ENCODE measurements at places on chromosomes 7 and 10. TPM values are rescaled to one million over a fixed set of nuclear protein-coding genes. Genes with fewer than 3 reads are reported as not detected.

DNA sequence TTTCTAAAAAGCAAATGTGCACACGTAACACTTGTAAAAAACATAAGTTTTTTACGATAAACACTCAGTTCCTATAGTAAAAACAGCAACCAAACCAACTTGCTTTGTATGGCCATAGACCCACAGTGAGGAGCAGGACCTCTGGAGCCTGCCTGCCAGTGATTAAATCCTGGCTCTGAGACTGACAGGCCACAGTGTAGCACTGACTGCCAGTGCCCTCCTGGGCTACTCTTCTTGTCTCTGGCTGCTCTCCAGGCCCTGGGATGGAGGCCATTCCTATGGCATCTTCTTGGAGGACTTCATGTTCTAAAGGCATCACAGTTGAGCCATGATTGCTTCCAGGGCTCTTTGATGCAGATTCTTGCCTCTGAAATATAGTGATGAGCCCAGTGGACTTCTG is 22.7 kb upstream of the TMEM254 start:
- no peaks in the 10 kb centered on the region for H3K27me3 ChIP-seq
- no peaks in the 10 kb centered on the region for H3K36me3 ChIP-seq
- H3K4me1 ChIP-seq: no peaks in the 10 kb centered on the region

- peaks cover 6% of the 10 kb centered on the region for H3K4me1 ChIP-seq
- H3K4me3 ChIP-seq: no peak overlapping the region
- H3K27me3 ChIP-seq: no peaks in the 10 kb centered on the region
- no peaks in the 10 kb centered on the region for H3K36me3 ChIP-seq
Observed at GRCh38 chr10:104246976-104247375, 7.7 kb upstream of the GSTO1 start.

DNA sequence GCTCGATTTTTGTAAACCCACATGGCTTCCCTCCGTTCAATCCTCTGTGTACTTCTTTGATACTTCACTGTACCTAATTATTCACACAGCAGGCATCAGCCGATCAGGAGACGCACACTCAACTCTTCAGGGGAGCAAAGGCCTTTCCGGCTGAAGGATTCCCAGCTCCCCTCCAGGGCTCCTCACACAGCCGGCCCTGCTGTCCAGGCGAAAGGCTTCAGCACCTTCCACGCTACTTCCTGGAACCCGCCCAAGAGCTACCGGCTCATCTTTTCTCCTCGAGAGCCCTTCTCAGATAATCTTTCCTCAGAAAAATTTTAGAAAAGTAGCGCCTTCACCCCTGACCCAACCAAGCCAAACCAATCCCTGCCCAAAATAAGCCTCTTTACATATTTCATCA is 270.4 kb downstream of the ZMYND11 start:
- DNase-seq: no peak
- no peaks in the 10 kb centered on the region for H3K4me1 ChIP-seq
- no peak overlapping the region for H3K27ac ChIP-seq
- H3K36me3 ChIP-seq: peaks cover 5% of the 10 kb centered on the region

- no peaks in the 10 kb centered on the region for H3K4me1 ChIP-seq
- H3K27ac ChIP-seq: no peak overlapping the region
- no peaks in the 10 kb centered on the region for H3K27me3 ChIP-seq
- no peaks in the 10 kb centered on the region for H3K36me3 ChIP-seq
- no peak for DNase-seq
- H3K4me3 ChIP-seq: no peak overlapping the region
Observed at GRCh38 chr7:120942861-120943260, 7.7 kb upstream of the ING3 start.

GRCh38 chr10:17910125-17910789 is 41.5 kb upstream of the SLC39A12 start:
- H3K4me3 ChIP-seq: no peak overlapping the region
- H3K36me3 ChIP-seq: no peaks in the 10 kb centered on the region
- no peaks in the 10 kb centered on the region for H3K27me3 ChIP-seq

DNA sequence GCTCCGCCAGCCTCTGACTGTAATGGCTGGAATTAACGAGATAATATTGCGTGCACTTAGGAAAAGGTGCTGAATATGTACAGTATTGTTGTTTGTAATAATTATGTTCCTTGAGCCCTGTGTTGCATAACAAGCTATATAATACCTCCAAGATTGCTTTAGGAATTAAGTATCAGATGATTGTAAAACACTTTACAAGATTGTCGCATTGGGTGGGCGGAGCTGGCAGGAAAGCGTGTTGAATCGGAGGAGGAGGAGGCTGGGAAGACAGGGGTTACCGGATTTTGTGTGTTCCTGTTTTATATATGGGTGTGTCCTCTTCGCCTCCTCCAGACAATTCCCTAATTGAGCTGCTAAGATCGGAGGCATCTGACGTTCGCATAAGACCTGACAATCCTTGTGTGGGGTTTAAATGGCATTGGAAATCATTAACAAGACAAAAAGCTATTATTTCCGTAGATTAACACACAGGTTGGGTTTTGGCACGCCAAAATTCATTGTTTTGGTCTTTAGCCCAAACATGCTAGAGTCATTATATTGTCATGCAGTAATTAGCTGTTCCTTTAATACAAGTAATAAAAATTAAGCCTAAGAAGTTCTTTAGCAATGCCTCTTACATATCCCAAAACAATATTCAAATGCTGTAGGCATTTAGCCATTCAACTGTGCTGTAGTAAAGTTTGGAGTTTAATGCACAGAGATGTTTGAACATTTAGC is 192.9 kb upstream of the SH2B2 start:
- H3K4me3 ChIP-seq: no peak overlapping the region
- peaks cover 5% of the 10 kb centered on the region for H3K4me1 ChIP-seq
- H3K36me3 ChIP-seq: no peaks in the 10 kb centered on the region
- no peak for DNase-seq
- no peaks in the 10 kb centered on the region for H3K27me3 ChIP-seq

GRCh38 chr7:71752171-71752935 is 620.4 kb downstream of the GALNT17 start:
- H3K36me3 ChIP-seq: no peaks in the 10 kb centered on the region
- no peak overlapping the region for H3K27ac ChIP-seq
- H3K4me3 ChIP-seq: no peak overlapping the region
- DNase-seq: peak; percentile 43
- peaks cover 22% of the 10 kb centered on the region for H3K27me3 ChIP-seq

- peaks cover 3% of the 10 kb centered on the region for H3K4me1 ChIP-seq
- H3K36me3 ChIP-seq: peaks cover 14% of the 10 kb centered on the region
- DNase-seq: no peak
- H3K27ac ChIP-seq: peak overlapping the region; percentile 38
Observed at GRCh38 chr10:102660888-102661657, 16.8 kb downstream of the TRIM8 start.

MUC12 gene
- 2.4 TPM for total RNA-seq

- no peak overlapping the region for H3K4me3 ChIP-seq
- no peak overlapping the region for H3K27ac ChIP-seq
- no peak for DNase-seq
- no peaks in the 10 kb centered on the region for H3K27me3 ChIP-seq
- H3K36me3 ChIP-seq: no peaks in the 10 kb centered on the region
Observed at GRCh38 chr7:156918635-156919034, 25.7 kb upstream of the LMBR1 start.

GRCh38 chr10:78335691-78336401 is 302.2 kb downstream of the RPS24 start:
- no peak for DNase-seq
- no peak overlapping the region for H3K4me3 ChIP-seq
- H3K36me3 ChIP-seq: no peaks in the 10 kb centered on the region
- H3K4me1 ChIP-seq: no peaks in the 10 kb centered on the region
- H3K27ac ChIP-seq: no peak overlapping the region

GJD4 gene
- total RNA-seq: 0.24 TPM
